H4 (cell line): ENCODE measurements at places on chromosomes 2 and 18.

GRCh38 chr18:73544617-73545016 is 603.0 kb downstream of the FBXO15 start:
- no peak for DNase-seq

DNA sequence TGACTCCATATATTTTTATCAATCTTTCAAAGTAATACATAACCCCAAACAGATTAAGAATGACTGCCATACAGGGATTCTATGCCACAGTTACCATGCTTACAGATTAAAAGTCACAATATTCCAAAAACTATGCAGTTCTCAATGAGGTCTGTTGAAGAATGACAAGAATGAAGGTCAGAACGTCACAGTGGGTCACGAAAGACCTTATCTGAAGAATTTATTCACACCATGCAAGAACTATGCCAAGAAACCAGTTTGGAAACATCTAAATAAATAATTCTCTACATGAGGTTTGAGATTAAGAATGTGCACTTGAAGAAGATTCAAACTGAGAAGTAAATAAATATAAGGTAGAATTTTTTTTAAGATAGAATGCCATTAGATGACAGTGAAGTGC is 253.3 kb downstream of the EXOC6B start:
- no peak for DNase-seq

GRCh38 chr2:196268538-196269338 is 97.4 kb upstream of the STK17B start:
- DNase-seq, result no peak

GRCh38 chr2:160376576-160376975 is 117.0 kb downstream of the RBMS1 start:
- DNase-seq, result peak; percentile 68

DNA sequence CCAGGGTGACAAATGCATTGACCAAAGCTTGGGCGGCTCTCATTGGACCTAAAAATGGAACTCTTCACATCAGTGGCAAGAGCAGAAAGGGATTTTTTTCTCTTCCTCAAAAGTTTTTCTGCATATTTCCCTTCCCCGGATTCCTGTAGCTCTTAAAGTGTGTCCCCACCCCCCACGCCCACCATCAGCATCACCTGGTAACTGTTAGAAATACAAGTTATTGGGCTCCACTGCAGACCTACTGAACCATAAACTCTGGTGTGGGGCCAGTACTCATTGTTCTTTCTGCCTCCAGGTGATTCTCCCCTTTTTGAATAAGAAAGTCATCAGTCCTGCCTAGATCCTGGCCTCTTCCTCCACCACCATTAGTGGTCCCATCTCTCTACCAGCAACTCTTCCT is 1.3 kb upstream of the MYO5B start:
- DNase-seq, result no peak

- no peak for DNase-seq
These were observed 157.6 kb downstream of the ARL6IP6 start for GRCh38 chr2:152875701-152876695.
